Uterine smooth muscle cell (primary cell): ENCODE measurements at places on chromosomes 4 and X. TPM values are rescaled to one million over a fixed set of nuclear protein-coding genes. Genes with fewer than 3 reads are reported as not detected.

ARHGAP6 gene
- total RNA-seq: 2.7 and 5.2 TPM in 2 replicates

DDIT4L gene
- total RNA-seq: 9.2 and 11.3 TPM in 2 replicates

MOB1B gene
- total RNA-seq: 15.3 and 15.6 TPM in 2 replicates

ZNF330 gene
- 54.6 and 54.7 TPM in 2 replicates for total RNA-seq

UGT2A3 gene
- total RNA-seq: not detected in 2 replicates

PWWP3B gene
- 13.3 and 35.0 TPM in 2 replicates for total RNA-seq

KCNE5 gene
- 0.12 and 0.33 TPM in 2 replicates for total RNA-seq

MID2 gene
- total RNA-seq: 9.5 and 15.1 TPM in 2 replicates

AKAP4 gene
- total RNA-seq: not detected in 2 replicates

PDE6B gene
- 0.22 and 1.1 TPM in 2 replicates for total RNA-seq
